ENCODE measurements at places on chromosomes 5 and 9. TPM values are rescaled to one million over a fixed set of nuclear protein-coding genes. Genes with fewer than 3 reads are reported as not detected.

Gene SLF1
- 26.4 TPM for total RNA-seq

Gene SPACA9
- 2.8 TPM for total RNA-seq

Gene FAM153A
- total RNA-seq, result 1.9 TPM

Gene PCDHA4
- total RNA-seq, result 7.1 TPM

Gene FOXD4L4
- 0.22 TPM for total RNA-seq

Gene IFNB1
- total RNA-seq, result not detected

Gene PCDHA1
- total RNA-seq, result 0.71 TPM

Gene NR2F1
- total RNA-seq, result 82.4 TPM

Gene TMEM252
- total RNA-seq, result not detected

Gene DMRT3
- total RNA-seq, result 0.22 TPM

Gene CCNO
- total RNA-seq, result 0.27 TPM

Gene SPATA31C1
- not detected for total RNA-seq

Gene PCDHGA9
- total RNA-seq, result 21.7 TPM

Gene PTGS1
- total RNA-seq, result 3.2 TPM

Gene IL13
- total RNA-seq, result not detected

Gene TMEM171
- 1.6 TPM for total RNA-seq

Gene PRRT1B
- not detected for total RNA-seq

Gene C5orf58
- not detected for total RNA-seq

Gene C1QTNF3
- 65.3 TPM for total RNA-seq

Gene HTR1A
- total RNA-seq, result not detected

Gene CCL28
- total RNA-seq, result 13.4 TPM

Gene CYLC2
- not detected for total RNA-seq

Gene ARSI
- 23.5 TPM for total RNA-seq
